ENCODE measurements at places on chromosomes 11 and 22. TPM values are rescaled to one million over a fixed set of nuclear protein-coding genes. Genes with fewer than 3 reads are reported as not detected.

- DNase-seq, result no peak
These were observed 134.1 kb downstream of the CASP12 start for GRCh38 chr11:104763930-104764709.

- no peak for DNase-seq
These were observed 62.2 kb downstream of the ARFGAP3 start for GRCh38 chr22:42794551-42795510.

PGA3 gene
- not detected for total RNA-seq

- DNase-seq, result no peak
These were observed 37.5 kb upstream of the RAB1B start for GRCh38 chr11:66230978-66231377.

DNA sequence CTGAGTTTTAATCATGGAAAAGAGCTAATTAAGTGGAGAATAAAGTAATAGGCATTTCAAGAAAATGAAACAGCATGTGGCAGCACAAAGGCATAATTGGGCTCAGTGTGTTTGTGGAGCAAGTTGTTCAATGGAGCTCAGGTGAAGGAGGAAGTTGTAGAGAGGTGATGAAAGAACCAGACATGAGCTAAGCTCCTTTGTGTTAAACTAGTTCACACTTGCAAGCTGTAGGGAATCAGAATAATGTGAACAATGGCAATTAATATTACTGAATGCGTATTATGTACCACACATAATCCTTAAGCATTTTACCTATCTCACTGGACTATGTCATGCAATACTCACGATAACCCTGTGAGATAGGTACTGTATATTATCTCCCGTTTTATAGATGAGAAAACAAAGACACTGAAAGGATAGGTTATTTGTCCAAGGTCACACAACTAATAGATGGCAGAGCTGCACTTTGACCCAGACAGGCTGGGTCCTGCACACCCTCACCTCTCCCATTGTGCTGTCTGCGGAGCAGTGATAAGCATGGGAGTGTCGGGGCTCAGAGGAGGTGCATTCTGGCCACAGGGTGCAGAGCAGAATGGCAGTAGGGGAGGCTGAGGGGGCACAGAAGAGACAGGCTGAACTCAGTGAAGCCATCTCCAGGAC, 8.9 kb downstream of the OLFML1 start:
- DNase-seq, result no peak

- DNase-seq, result no peak
These were observed 37.3 kb downstream of the NUP50 start for GRCh38 chr22:45200860-45201511.

GRCh38 chr22:26174280-26174679, 5.0 kb downstream of the SEZ6L start:
- peak; percentile 79 for DNase-seq

- no peak for DNase-seq
These were observed 1.0 kb upstream of the PRDM10 start for GRCh38 chr11:130003717-130004001.

NNMT gene
- not detected for total RNA-seq

- no peak for DNase-seq
These were observed 35.0 kb downstream of the GRIK4 start for GRCh38 chr11:120546312-120547205.

SMIM35 gene
- total RNA-seq, result not detected

DNA sequence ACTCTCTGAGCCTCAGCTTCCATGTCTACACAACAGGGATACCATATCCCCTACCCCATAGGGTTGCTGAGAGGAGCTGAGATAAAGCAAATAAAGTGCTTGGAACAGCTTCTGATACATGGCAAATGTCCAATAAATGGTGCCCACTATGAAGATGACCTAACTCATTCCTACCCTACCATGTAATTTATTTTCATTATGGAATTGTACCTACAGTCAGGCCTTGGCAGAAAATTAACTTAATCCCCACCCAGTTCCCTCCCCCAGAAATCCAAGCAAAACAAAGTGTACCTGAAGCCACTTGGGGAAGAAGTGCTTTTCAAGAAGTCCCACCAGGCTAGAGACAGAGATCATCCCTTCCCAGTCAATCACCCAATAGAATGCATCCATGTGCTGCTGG, 10.8 kb downstream of the SRRD start:
- no peak for DNase-seq

TUBA8 gene
- total RNA-seq, result not detected

- no peak for DNase-seq
These were observed 74.6 kb downstream of the PTPRJ start for GRCh38 chr11:48054994-48055291.

HPS5 gene
- total RNA-seq, result 26.4 TPM

DNA sequence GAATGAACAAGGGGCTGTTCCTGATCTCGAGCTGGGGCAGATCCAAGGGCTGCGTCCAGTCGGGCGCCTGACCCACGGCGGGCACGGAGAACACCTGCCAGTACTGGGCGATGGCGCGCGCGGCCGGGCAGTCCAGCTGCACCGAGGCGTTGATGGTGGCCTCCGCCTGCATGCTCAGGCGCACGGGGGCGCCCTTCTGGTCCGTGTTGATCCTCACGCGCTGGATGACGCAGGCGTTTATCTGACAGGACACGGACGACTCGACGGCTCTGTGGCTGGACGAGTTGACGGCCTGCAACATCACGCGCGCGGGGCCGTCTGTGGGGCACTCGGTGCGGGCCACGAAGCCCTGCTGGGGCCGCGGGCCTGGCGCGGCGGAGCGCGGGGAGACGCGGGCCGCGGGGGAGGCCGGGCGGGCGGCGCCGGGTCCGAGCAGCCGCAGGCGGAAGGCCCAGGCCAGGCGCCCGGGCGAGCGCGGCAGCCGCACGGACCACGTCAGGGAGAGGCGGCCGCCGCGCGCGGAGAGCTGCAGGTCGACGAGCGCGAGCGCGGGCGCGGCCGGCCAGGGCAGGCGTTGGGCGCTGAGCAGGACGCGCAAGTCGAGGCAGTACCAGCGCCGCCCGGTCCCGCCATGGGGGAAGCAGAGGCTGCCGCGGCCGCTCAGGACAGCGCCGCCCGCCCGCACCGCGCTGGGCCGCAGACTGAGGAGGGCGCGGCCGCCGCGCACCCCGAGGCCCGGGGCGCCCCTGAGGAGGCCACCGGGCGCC, 511 bp downstream of the PKDREJ start:
- no peak for DNase-seq

E2F8 gene
- 11.5 TPM for total RNA-seq

- DNase-seq, result no peak
These were observed 6.7 kb downstream of the KCNE3 start for GRCh38 chr11:74460481-74461154.

STARD10 gene
- total RNA-seq, result 68.8 TPM

FERMT3 gene
- total RNA-seq, result not detected

C11orf16 gene
- total RNA-seq, result not detected

GRCh38 chr11:110908401-110909105, 196.3 kb upstream of the ARHGAP20 start:
- DNase-seq, result no peak

DNA sequence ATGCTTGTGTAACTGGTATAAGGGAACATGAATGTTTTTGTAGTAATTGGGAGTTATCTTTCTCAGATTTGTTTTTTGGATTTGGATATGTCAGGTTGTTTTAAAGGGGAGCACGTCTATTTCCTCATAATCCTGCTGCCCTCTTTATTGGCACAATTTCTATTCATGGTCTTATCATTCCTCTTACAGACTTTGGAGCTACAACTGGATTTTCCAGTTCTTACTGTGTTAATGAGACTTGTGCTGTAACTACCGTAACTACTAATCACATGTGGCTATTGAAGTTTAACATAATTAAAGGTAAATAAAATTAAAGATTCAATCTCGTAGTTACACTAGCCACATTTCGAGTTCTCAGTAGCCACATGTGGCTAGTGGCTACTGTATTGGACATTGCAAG, 1.9 kb downstream of the FDX1 start:
- DNase-seq, result no peak

STIP1 gene
- 363 TPM for total RNA-seq

DNA sequence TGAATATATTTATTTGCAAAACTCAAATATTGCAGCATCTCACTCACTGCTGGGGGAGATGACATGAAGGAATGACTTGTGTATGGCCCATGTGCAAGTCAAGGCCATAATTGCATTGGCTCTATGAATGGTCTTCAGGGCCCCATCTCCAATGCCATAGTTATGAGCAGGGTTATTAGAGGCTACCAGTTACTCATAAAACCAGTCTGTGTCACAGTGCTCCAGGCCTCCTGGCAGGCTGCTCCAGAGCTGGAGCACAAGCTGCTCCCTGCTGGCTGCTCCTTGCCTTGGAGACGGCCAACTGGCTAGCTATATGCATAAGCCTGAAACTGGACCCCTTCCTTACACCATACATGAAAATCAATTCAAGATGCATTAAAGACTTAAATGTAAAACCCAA, 145.7 kb downstream of the TRPC6 start:
- DNase-seq, result no peak

GRCh38 chr11:107733518-107733917, 21.7 kb upstream of the SLN start:
- no peak for DNase-seq

DNA sequence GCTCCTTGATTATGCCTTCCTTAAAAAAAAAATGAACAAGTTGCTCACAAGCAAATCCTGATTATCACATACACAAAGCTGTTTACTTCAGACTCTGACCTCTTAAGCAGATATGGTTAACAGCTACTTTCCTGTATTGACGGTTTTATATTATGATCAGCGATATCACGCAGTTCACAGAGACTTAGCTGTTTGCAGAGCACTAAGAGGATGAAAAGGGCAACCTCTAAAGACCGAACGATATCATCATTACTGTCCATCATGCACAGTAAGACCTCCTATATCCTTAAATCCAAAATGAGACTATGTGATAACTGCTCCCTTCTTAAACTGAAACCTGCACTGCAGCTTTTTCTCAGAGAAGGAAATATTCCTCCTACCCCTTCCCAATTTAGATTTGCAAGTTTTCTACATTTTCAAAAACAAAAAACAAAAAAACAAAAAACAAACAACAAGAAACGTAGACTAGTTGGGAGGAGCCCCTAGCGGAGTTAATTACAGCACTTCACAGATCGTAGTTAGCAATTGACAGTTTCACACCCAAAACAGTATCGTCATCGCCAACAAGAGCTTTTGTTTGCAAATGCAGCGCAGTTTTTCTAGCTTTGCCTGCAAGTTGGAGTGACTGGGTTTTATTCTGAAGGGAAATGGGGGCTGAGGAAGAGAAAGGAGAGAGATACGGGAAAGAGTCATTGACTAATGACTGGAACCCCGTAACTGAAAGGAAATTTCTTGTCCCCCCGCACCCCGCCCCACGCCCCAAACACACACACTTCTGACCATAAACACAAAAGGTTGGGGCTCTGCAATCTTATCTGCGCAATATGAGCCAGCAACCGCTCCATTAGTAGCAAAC, 1.2 kb downstream of the DDX6 start:
- DNase-seq, result peak; percentile 68

DNA sequence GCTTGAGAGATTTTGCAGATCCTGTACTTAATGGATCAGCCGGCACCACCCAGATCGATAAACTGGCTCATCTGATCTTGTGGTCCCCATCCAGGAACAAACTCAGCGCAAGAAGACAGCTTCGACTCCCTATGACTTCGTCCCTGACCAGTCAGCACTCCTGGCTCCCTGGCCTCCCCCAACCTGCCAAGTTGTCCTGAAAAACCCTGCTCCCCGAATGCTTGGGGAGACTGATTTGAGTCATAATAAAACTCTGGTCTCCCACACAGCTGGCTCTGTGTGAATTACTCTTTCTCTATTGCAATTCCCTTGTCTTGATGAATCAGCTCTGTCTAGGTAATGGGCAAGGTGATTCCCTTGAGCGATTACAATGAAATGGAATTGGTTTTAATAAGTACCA, 29.5 kb downstream of the OR2AG2 start:
- no peak for DNase-seq

LDHAL6A gene
- total RNA-seq, result not detected

DNA sequence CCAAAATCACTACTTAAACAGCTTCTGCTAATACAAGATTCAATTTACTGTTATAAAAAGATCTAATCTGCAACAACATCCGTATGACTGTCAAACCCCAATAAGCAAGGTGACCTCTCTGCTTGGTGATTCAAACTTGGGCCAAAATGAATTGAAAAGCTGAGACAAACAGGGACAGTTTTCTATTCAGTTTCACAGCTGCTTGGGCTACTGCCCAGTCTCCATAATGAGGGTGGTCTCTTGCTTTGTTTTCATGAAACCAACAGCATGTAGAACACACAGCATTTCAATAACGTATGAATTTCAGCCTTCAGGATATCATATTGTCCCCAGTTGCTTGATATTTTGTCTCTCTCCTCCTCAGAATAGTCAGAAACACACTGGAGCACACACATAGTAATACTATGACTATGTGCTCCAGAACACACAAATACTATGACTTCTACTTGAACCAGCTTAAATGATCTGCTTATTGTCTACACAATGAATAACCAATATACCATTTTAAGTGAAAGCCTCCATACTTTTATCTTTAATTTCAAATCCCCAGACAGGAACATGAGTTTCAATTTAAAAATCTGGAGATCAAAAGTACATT, 285.0 kb downstream of the TTC28 start:
- DNase-seq, result no peak

OR52A1 gene
- total RNA-seq, result not detected

DNA sequence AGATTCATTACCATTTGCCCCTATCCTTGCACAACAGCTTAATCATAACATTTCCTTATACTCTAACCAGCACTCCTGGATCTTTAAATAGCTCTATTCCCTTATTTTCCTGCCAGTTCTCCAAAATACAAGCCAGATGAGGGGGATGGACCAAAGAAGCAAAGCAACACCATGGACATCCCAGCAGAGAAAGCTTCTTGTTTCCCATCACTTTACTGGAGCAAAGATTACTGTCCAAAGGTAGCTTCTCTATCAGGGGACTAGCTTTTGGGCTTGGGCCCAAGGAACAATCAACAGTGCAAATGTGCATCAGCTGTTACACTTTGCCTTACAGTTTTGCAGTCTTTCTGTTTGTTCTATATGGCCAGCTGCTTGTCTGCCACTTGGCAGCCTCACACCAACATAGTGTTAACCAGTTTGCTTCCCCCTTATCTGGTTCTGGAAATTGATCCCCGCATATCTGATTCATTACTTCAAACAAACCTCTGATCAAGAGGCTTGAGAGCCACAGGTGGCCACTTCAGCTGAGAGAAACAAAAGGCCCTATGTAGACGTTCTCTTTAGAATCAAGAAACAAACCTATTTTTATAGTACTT, 814.3 kb downstream of the METTL15 start:
- no peak for DNase-seq

MRPL48 gene
- 53.5 TPM for total RNA-seq

GRCh38 chr11:115984228-115984627, 480.0 kb upstream of the CADM1 start:
- no peak for DNase-seq

MYOD1 gene
- total RNA-seq, result not detected

- peak; percentile 95 for DNase-seq
These were observed 200.3 kb downstream of the MYO18B start for GRCh38 chr22:25942115-25942855.
